ENCODE measurements at places on chromosomes 6 and 20.

GRCh38 chr6:144094731-144095133, 641 bp downstream of the SF3B5 start:
- no peak for DNase-seq

DNA sequence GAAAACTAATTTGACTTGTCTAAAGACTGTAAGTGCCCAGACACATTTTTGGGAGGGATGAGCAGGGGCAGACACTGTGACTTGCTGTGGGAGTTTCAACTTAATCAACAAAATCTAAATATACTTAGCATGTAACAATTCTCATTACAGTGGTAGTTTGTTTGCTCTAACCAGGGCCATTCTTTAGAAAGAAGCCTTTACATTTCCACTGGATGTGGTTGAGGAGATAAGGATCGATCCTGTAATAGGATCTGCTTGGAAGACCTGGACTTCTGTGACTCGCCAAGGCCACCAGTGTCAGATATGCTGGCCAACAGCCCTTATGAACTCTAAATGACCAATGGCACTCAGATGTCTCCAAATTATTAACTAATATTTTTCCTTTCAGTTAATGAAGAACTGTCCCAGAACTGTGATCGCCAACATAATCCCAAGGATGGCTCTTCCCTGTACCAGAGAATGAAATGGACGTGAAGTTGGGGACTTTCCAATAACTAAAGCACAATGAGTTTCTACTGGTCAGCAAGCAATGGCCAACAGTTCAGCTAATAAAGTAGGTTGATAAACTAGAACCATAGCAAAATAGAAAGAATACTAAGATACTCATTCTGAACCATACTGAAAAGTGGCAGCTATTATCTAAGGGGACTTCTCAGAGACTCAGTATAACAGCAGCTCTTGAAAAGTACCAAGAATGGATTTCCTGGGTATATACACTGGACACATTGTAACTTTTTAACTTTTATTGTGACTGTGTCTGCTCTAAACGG, 7.5 kb downstream of the SMLR1 start:
- DNase-seq: no peak

- DNase-seq: no peak
Measured at GRCh38 chr6:87697581-87698546, 4.2 kb downstream of the AKIRIN2 start.

- peak; percentile 23 for DNase-seq
Measured at GRCh38 chr6:31681135-31681671, 336 bp upstream of the LY6G5C start.

GRCh38 chr6:35386989-35387388, 44.6 kb downstream of the PPARD start:
- no peak for DNase-seq

DNA sequence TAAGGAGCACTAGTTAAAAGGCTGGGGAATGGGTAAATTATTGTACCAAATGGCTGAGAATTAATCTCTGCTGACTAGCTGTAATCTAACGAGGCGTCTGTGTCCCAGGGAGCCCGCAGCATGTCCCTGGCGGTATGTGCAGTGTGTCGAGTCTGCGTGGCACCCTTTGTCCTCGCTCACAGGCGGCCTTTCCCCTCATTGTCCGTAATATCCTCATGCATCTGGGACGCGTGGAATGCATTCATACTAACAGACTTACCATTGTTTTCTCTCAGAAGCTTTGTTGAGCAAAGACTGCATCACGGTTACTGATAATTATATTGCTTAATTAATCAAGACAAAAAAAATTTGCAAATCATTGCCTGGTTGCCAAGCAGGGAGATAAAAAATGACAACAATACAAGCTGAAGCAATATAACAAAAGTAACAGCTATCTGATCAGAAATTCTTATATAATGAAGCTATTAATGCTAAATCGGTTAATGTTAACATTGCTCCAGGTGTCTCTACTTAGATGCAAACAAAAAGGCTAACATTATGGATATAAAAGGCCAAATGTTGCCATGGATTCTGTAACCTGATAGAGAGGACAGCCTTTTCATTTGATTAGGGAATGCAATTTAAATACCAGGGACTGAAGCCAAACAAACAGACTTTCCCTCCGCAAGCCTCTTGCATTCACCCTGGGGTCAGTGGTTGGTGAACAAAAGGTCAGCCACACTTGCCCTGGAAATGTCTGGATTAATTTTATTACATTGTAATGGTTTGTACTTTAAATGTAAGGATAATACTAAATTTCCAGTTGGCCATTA, 124.8 kb downstream of the INSM1 start:
- DNase-seq: no peak

- DNase-seq: no peak
Measured at GRCh38 chr6:94377835-94378234, 958.5 kb upstream of the EPHA7 start.

- DNase-seq: no peak
Measured at GRCh38 chr20:44142413-44142812, 44.6 kb downstream of the JPH2 start.

- DNase-seq: no peak
Measured at GRCh38 chr20:33401921-33402369, 626 bp upstream of the CDK5RAP1 start.

GRCh38 chr6:130748041-130748440, 79.2 kb upstream of the SMLR1 start:
- no peak for DNase-seq

GRCh38 chr20:24303393-24304170, 165.8 kb upstream of the SYNDIG1 start:
- no peak for DNase-seq

DNA sequence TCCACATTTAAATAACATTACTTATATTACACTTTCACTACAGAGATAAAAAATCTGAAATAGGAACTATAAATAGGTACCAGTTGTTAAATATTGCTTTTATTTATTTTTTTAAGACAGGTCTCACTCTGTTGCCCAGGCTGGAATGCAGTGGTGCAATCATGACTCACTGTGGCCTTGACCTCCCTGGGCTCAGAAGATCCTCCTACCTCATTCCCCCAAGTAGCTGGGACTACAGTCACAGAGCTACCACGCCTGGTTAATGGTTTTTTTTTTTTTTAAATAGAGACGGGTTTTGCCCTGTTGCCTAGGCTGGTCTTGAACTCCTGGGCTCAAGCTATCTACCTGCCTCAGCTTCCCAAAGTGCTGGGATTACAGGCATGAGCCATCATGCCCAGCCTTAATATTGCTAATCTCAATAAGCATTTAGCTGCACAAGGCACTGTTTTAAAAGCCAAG, 17.3 kb downstream of the EEF1E1 start:
- DNase-seq: no peak

GRCh38 chr6:12160326-12160725, 129.8 kb upstream of the EDN1 start:
- DNase-seq: no peak

GRCh38 chr6:52254731-52255378, 10.6 kb upstream of the IL17F start:
- DNase-seq: no peak

DNA sequence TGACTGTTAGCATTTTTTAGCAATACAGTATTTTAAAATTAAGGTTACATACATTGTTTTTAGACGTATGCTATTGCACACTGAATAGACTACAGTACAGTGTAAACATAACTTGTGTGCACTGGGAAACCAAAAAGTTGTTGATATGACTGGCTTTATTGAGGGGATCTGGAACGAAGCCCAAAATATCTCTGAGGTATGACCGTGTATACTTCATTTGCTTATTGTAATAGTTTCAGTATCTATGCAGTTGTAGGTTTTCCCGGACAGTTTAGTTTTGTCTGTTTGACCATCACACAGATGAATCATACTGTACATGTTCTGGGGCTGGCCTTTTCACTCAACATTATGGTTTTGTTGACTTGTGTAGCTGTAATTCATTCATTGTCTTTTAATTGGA, 6.9 kb upstream of the ZBTB12 start:
- no peak for DNase-seq

DNA sequence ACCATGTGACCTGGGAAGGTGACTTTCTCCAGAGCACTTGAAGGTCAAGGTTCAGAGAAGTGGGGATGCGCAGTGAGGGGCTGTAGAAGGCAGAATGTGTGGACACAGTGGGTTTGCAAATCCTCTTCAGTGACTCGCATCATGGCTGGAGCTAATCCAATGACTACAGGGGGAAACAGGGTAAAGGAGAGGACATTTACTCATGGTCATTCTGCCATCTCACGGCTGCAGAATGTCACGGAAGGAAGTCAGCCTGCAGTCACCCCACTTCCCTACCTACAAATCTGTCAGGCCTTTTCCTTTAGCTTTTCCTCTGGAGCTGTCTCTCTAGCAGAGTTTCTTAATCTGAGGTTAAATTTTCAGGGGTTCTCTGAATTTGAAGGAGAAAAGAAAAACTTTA, 337.6 kb downstream of the CDC5L start:
- DNase-seq: no peak

GRCh38 chr20:14672066-14672465, 334.7 kb upstream of the FLRT3 start:
- DNase-seq: no peak

GRCh38 chr20:24818056-24818455, 131.0 kb upstream of the CST7 start:
- no peak for DNase-seq

DNA sequence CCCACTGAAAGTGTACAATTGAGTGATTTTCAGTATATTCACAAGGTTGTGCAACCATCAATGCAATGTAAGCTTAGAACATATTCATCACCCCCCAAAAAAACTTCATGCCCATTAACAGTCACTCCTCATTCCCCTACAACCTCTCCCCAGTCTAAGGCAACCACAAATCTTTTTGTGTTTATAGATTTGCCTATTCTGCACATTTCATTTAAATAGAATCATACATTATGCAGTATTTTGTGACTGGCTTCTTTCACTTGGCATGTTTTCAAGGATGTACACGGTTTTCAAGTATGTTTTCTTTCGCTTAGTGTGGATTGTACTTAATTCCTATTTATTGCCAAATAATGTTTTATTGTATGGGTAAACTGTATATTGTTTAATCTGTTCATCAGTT, 329.3 kb upstream of the RNF24 start:
- DNase-seq: no peak

DNA sequence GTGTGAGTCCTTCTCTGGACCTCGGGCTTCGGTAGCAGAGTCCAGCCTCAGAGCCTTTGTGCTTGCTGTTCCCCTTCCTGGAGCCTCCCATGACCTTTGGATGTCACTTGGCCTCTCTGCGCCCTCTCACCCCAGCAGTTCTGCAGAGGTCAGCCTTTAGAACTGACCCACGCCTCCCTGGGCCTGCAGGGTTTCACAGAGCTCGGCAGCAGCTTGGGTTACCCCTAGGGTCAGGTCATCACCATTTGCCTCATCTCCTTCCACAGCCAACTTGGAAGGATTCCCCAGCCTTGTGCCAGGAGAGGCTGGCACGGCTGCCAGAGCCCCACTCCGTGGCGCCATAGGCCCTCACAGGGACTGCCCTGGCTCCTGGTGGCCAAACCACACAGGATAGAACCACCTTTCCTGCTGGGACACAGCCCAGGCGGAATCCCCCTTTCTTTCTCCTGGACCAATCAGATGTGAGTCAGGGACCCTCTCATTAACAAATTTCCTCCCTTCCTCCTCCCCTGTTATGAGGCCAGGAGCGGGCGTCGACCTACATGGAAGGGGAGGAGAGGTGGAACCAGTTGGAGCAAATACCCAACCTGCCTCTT, 13.9 kb upstream of the SIRPA start:
- DNase-seq: no peak

DNA sequence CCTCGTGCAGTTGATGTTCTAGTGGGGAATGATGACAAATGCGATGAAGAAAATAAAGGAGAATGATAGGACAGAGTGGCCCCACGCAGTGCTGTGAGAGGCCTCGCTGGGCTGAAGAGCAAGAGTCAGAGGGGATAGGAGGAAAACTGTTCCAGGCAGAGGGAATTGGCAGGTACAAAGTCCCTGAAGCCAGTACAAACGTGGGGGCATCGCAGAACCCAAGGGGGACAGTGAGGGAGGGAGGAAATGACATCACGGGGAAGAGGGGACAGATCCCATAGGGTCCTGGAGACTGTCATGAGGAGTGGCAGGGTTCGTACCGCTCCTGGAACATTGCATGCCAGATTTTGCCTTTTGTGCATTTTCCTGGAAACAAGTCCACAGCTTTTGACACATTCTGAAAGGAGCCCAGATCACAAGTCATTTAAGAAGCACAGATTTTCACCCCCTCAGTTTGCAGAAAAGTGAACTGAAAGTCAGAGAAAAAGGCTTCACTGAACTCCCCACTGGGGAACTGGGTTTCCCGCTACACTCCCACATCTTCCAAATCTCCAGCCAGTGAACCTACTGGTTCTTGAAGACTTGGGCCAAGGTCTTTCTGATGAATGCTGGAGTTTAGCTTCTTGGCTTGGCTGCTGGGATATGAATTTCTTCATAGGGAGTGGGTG, 77.0 kb downstream of the SULF2 start:
- DNase-seq: no peak

- no peak for DNase-seq
Measured at GRCh38 chr6:11307226-11307625, 74.8 kb upstream of the NEDD9 start.

DNA sequence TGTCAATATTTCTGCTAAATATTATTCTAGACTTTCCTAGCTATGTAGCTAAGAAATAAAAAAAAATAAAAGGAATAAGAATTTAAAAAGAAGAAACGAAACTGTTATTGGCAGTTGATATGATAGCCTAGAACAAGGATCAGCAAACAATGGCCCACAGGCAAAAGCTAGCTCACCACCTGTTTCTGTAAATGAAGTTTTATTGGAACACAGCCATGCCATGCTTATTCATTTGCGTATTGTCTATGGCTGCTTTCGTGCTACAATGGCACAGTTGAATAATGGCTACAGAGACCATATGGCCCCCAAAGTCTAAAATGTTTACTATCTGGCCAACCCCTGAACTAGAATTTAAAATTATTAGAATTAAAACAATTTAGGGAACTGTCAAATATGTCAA, 952.6 kb upstream of the MAP3K7 start:
- DNase-seq: no peak

GRCh38 chr6:23390221-23390620, 735.8 kb upstream of the NRSN1 start:
- no peak for DNase-seq

GRCh38 chr20:44137266-44137801, 49.7 kb downstream of the JPH2 start:
- no peak for DNase-seq

DNA sequence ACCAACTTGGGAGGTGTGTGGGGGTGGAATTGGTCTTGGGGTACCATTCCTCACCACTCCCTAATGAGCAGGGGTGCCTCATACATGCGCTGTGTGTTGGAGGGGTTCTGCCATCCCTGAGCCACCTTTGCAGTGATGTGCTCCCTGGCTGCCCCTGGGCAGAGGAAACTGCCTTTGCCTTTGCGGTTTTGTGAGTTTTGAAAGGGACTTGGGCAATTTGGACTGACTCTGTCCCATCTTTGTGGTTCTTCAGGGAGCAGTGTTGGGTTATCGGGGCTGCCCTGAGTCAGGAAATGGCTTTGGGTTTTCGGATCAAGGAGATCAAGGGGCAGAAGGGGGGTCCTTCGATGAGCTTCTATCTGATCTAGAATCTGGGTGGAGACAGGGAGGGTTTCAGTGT, 3.9 kb upstream of the PHACTR3 start:
- no peak for DNase-seq
